ENCODE measurements at places on chromosomes 16 and 17.

- no peak for DNase-seq
Measured at GRCh38 chr16:4825196-4825595, 21.9 kb downstream of the GLYR1 start.

DNA sequence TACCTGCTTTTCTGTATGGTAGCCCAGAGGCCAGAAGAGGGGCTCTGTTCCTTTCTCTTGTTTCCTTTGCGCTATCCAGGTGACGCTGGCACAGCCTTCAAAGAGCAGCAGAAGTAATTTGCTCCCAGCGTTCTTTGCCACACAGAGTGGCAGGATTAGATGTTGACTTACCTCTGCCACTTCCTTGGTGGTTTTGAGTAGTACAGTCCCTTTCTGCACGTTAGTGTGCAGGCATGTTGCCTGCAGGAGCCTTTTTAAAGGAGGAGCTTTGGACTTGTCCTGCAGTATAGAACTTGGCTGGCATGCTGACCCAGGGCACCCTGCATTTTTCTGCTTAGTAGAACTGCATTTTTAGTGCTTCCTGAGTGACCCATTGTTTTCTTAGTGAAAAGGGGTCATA, at the start of gene ABCC11:
Gene ABCC11, minus strand, starts transcription at position 229 of the 400 bp plus-strand sequence. CDS start 15,618 bp downstream, outside the sequence.
- DNase-seq, result no peak

DNA sequence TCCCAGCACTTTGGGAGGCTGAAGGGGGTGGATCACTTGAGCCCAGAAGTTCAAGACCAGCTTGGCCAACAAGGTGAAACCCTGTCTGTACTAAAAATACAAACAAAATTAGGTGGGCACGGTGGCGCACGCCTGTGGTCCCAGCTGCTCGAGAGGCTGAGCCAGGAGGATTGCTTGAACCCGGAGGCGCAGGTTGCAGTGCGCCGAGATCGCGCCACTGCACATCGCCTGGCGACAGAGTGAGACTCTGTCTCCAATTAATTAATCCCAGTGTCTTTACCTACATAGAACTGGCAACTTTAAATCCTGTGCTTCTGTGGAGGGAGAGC, 1.5 kb upstream of the ELOB start:
- DNase-seq, result no peak

DNA sequence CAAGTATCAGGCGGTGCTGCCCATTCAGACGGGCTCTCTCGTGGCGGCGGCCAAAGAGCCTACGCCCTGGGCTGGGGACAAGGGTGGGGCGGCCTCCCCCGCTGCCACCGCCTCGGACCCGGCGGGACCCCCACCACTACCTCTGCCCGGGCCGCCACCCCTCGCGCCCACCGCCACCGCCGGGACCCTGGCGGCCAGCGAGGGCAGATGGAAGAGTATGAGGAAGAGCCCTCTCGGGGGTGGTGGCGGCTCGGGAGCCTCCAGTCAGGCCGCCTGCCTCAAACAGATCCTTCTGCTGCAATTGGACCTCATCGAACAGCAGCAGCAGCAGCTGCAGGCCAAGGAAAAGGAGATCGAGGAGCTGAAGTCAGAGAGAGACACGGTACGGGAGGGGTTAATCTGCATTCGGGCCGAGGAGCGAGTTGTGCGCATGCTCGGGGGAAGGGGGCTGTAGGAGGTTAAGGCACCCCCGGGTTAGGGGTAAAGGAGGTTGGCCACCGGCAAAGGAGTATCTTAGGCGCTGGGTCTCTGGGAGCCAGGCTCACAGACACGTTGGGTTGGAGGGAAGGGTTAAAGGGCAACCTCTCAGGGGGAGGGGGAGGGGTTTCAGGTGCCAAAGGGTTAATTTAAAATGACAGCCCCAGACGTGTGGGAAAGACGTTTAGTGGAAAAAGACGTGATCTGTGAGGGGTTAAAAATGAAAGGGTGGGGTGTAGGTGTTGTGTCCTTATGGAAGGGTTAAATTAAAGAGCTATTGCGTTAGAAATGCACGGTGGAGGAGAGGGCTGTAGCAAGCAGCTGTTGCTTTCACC, 1.4 kb downstream of the MSL1 start:
- no peak for DNase-seq

- DNase-seq, result peak; percentile 58
Measured at GRCh38 chr16:10918294-10919002, 23.8 kb downstream of the DEXI start.

GRCh38 chr17:48441231-48441711, 11.3 kb upstream of the SKAP1 start:
- DNase-seq, result no peak

- DNase-seq, result no peak
Measured at GRCh38 chr16:85992359-85992758, 93.4 kb downstream of the IRF8 start.

DNA sequence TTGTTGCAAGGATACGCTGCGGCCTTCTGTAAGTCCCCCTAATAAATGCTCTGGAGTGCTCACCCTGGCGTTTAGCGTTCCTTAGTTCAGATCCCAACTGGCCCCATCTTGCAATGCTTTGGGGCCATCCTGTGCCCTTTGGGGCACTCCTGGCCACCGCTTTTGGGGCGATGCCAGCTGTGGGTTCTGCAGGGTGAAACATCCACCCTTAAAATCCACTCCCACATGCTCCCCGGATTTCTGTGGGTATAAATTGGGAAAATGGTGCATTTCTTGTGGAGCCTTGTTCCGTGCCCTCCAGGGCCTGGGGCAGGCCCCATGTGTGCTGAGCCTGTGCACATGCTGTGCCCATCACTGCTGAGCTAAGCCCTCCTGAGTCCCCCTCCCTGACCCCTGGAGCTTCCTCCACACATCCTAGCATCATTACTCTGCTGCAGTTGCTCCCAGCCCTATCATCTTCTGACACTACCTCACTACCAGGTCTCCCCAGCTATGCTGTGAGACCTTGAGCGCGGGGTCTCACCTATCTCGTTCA, 6.0 kb downstream of the MSRB1 start:
- no peak for DNase-seq

DNA sequence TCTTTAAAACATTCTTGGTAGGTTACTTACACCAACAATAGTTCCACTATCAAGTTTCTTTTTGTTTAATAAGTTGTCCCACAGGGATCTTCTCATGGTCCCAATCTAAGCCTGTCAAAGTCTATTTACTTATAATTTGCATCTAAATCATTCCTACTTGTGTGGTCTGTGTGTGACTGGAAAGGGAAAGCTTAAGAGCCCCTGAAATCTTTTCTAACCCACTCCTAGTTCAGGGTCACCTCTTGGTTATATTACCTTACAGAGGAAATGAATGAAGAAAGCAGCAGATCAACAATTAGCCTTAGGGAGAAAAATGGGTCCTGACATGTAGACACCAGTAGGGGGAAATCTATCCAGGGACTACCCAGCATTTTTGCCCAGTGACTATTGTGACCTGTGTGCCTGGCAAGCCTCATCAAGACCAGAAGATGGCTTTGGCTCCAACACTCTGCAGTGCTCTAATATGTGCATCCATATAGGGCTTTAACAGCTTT, 110.4 kb upstream of the HAS3 start:
- no peak for DNase-seq

DNA sequence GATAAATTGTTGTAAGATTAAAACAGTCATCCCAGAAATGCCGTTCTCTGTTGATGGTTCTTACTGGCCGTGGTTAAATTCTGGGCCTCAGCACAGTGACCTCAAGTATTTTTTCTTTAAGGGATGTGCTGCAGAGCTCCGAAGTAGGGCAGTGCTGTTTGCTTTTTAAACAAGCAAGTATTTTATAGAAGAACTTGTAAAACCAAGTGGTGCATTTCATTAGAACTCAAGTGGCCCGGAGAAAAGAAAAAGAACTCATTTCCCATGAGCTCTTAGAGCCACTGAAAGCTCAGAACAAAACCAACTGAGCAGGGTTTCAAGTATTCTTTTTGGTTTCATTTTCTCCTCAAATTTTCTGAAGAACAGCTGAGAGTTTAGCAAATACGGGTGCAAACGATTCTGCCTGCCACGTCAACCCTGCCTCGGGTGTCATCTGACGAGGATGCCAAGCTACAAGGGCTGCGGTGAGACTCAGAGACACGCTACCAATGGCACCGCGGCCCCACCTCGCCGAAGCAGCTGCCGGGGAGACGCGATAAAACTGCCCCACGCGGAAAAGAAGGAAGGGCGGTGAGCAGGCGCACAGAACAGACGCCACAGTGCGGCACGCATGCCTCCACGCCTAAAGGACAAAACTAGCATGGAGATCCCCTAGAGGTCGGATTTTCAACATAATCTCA, 6.3 kb downstream of the LMF1 start:
- peak; percentile 64 for DNase-seq

All from stimulated activated CD4-positive, alpha-beta T cell treated with anti-CD3 and anti-CD28 coated beads, Interleukin-2, amount 100 ng/mL, for 4 hours (primary cell).